ENCODE measurements at places on chromosomes 5 and 9. TPM values are rescaled to one million over a fixed set of nuclear protein-coding genes. Genes with fewer than 3 reads are reported as not detected.

TSSK1B gene
- not detected for total RNA-seq

MARCHF11 gene
- total RNA-seq = 12.9 TPM

FBP2 gene
- total RNA-seq = 0.23 TPM

TEX48 gene
- total RNA-seq = not detected

HTR4 gene
- 5.5 TPM for total RNA-seq

GOLPH3 gene
- total RNA-seq = 66.2 TPM

ZNF300 gene
- total RNA-seq = 48.4 TPM

DDX46 gene
- total RNA-seq = 39.2 TPM

CDH9 gene
- total RNA-seq = 57.4 TPM

ATOSB gene
- total RNA-seq = 19.4 TPM

Data from diencephalon (tissue), 1 donor.